ENCODE measurements at places on chromosomes 1 and 21.

DNA sequence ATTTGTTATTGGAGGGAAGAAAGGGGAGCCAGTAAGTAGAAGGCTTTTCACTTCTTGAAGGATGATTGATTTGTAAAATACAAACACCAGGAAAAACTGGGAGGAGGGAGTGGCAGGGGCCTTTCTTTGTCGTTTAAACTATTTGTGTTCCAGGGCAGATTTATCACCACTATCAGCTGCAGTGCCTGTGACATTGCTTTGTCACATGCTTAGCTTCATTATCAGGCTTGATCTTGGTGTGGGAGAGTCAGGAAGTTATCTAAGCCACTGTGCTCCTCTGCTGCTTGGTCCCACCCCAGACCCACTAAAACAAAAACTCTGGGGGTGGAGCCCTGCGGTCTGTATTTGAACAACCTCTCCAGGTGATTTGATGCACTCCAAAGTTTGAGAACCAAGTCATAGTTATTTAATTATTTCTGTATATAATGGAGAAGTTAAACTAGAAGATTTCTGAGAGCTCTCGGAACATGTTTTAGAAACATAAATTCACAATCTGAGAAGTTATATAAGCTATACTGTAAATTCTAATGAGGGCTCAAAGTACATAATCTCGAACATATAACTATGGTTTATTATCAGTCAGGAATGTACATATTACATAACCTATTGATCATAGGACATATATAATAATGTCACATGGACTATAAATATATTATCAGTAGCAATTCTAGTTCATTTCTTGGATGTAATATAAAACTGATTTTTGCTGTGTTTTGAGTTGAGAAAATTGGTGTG is 87.9 kb downstream of the CDC14A start:
- DNase-seq = no peak

GRCh38 chr1:32741413-32742198 is 39.0 kb upstream of the SYNC start:
- DNase-seq = no peak

DNA sequence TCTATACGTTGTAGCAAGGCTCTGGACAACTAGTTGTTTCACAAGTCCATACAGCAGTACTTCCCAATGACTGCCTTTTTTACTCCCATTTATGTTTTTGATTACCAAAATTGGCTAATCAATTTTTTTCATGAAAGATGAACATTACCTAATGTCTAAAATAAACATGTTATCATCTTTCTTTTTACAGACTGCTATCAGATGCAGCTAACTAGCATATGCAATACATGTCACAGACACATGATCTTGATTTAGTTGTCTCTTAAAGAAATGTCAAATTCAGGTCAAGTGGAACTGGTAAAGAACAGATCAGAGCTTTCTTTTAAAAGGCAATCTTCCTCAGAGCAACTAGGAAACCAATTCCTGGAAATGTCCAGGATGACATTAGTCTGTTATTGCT is 630 bp upstream of the DBT start:
- no peak for DNase-seq

GRCh38 chr1:64080941-64081562 is 122.4 kb upstream of the UBE2U start:
- DNase-seq = peak; percentile 46

GRCh38 chr1:185404291-185404690 is 87.2 kb upstream of the IVNS1ABP start:
- no peak for DNase-seq
